ENCODE measurements at places on chromosomes 6 and 20.

DNA sequence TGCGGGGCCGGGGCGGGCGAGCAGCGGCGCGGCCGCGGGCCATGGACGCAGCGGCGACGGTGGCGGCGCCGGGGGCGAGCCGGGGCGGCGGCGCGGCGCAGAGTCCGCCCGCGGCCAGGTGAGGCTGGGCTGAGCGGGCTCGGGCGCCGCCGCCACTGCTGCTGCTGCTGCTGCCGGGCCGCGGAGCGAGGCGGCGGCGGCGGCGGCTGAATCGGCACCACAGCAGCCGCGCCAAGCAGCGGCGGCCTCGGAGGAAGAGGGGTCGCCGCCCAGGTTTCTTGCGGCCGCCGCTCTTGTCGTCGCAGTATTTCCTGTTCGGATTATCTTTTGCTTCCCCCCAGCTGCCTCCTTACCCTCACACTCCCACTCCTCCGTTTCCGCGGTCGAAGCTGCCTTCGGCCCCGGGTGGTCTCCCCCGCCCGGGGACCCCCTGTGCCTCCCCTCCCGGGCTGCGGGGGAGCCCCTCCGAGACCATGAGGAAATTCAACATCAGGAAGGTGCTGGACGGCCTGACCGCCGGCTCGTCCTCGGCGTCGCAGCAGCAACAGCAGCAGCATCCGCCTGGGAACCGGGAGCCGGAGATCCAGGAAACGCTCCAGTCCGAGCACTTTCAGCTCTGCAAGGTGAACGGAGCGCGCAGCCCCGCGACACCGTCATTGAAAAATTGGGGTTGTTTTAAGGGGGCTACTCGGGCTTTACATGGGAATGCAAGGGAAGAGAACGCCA is at the start of gene STXBP5:
Gene STXBP5, plus strand, starts transcription at position 358 of the 726 bp plus-strand sequence. Its CDS starts 116 bp downstream, at position 474.
- peak; percentile 34 for DNase-seq

DNA sequence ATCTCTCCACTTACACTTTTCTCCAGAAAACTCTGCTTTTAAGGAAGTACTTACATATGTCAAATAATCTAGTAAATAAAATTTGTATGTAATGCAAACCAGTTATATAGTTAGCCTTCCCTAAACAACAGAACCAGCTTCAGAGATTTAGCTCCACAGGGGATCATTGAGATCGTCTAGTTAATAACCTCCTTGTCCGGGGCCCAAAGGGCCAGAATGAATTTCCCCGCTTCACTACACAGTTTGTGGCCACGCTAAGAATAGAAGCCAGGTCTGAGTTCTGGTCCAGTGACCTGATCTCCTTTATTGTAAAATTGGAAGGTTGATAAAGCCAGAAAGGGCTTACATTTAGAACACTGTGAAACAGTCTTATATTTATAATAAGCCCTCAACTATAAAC is 245.2 kb downstream of the TPBG start:
- no peak for DNase-seq

- peak; percentile 80 for DNase-seq
Measured at GRCh38 chr6:22062807-22063408, 233.9 kb downstream of the PRL start.

DNA sequence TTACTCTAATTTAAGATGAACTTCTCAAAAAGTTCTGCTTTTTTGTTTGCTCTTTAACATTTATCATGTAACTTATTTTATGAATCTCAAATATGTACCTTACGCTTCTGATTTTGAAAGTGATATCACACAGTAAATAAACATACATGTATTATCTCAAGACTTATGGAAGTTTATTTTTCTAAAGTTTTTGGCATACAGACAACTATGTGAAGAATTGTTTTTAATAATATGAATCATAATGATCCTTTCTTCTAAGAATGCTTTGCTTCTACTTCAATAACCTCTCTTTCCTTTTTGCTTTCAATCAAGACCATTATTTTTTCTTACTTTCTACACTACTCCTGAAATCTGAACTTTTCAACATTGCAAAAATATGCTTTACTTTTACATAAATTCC is 816.4 kb downstream of the EYS start:
- no peak for DNase-seq

GRCh38 chr6:109050447-109051102 is 44.1 kb downstream of the SESN1 start:
- no peak for DNase-seq

DNA sequence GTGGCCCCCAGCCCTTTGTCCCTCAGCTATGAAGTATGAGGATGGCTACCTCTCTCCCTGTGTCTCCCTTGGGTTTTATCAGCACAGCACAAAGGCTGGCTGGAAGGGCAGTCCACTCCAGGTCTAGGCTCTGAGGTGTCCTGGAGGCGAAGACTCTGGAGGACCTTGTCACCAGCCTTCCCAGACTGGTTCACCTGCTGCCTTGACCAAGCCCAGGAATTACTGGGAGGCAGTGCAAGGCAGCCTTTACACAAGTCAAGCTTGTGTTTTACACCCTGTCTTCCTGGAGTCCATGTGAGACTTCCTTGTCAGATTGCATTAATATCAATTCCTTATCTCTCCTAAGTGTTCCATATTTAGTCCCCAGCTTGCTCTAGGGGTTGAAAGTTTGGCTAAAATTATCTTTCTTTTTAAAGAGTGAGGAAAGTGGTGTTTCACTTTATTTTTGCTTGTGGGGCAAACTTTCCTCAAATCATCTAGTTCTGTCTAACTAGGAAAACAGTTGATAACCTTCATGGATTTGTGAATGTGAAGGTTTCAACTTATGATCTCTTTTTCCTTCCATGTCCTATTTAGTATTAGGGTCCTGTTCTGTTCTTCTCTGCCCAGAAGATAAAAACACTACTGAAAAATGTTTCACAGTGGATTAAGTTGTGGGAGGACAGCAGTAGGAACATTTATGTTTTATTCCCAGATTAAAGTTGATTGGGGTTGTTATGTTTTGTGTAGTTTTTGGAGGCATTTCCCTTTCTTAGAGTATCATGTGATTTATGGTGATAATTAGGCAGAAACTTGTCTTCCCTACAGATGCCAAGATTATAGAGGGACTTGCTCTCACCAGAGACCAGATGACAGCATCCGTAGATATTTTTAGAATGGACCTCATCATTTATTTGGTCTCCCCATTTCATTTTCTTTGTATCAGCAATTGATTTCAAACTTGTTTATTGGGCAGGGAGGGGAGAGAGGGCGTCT is 114.8 kb downstream of the FOXO3 start:
- no peak for DNase-seq

DNA sequence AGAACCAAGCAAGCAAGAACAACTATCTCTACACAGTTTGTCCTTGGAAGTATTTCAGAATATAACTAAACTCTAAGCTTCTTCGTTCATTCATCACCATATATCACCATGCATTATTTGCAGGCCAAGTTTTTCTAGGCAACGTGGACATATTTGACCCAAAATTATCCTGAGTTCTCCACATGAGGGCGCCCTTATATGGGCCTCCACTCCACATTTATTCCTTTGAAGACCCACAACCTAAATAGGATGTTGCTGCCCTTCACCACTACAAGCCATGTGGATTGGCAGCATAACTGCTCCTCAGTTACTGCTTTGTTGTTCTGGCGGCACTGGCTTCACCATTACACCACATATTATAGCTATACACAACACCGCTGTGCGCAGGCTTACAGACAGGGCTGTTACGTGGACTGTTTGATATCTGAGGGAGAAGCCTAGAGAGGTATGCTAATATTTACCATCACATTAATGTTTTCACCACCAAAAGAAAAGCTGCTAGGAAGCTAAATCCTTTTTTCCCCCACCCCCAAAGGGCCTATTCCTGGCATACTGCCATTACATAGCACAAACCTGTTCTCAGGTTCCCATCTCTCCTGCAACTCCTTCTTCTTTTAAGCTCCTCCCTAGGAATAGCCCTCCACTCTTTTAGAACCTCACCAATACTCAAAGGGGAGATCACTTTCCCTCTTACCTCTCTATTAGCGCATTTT is 411.7 kb downstream of the C6orf118 start:
- no peak for DNase-seq

- DNase-seq, result no peak
Measured at GRCh38 chr20:57122536-57123489, 143.6 kb downstream of the BMP7 start.

GRCh38 chr20:38094373-38094891 is 60.9 kb downstream of the RPRD1B start:
- DNase-seq, result peak; percentile 86

GRCh38 chr6:135052939-135053338 is 1.7 kb downstream of the HBS1L start:
- DNase-seq, result peak; percentile 34

DNA sequence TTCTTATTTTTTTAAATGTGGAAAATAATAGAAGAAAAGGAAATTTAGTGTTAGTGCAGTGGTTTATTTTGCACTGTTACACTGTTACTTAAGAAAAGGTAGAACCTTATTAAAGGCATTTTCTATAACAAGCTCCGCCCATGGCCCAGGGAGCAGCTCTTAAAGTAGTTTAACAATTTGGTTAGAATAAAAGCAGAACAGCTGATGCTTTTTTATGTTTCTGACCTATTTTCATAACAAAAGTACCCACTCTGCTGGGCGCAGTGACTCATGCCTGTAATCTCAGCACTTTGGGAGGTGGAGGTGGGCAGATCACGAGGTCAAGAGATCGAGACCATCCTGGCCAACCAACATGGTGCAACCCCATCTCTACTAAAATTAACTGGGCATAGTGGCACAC is 32.6 kb downstream of the DSTN start:
- DNase-seq, result no peak

GRCh38 chr6:84282550-84282949 is 55.1 kb upstream of the CEP162 start:
- no peak for DNase-seq

DNA sequence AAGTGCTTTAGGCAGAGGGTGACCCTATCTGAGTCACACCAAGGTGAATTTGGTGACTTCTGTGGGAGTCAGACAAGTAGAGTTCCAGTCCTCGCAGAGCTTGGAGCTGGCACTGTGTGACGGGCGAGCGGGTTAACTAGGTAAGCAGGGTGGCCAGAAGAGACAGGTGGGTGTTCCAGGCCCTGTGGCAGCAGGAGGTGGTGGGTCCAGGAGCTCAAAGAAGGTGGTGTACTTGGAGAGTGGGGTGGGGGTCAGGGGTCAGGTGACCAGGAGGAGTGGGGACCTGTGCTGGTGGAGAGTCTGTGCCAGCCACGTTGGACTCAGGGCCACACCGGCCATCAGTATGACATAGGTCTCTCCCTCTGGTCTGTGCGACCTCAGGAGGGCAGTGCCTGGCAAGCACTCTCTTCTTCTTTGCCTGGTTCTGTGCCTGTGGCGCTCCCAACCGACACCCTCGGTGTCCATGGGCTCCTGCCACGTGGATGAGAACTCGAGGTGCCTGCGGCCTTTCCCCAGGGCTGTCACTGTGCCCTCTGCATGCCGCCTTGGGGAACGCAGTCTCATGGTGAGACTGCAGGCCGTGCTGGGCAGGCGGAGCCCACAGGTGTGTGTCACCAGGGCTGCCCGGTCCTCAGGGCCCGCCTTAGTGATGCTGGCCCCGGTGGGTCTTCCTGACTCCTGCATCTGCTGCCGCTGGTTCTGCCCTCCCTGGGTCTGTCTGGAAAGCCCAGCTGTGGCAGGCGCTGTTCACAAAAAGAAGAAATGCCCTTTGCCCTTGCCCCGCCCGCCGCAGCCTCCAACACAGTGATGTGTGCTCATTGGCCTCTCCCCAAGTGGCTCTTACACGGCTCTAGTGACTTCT is 1.6 kb downstream of the MRGBP start:
- no peak for DNase-seq

- no peak for DNase-seq
Measured at GRCh38 chr20:9889270-9889981, 50.5 kb upstream of the PAK5 start.

GRCh38 chr6:140846503-140847261 is 1286.0 kb upstream of the GJE1 start:
- no peak for DNase-seq

DNA sequence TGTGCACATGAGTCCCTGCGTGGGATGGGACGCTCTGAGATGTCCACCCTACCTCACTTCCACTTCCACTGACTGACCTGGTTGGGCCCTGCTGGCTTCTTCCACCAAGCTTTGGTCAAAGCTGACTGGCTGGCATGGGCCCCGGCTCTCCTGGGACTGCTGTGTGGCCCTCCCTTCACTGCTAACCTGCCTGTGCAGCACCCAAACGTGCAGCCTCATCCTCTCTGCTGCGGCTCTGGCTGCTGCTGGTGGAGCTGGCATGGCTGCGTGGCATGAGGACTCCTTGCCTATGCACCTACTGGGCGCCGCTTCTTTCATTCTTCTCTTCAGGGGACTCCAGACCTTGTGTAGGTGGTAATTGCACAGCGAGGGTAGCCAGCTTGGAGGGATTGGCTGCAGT is 18.7 kb upstream of the IP6K3 start:
- no peak for DNase-seq

GRCh38 chr6:7100072-7100752 is 7.5 kb upstream of the RREB1 start:
- no peak for DNase-seq

- no peak for DNase-seq
Measured at GRCh38 chr6:130863415-130864230, 36.4 kb downstream of the SMLR1 start.

GRCh38 chr6:34718976-34719375 is 22.4 kb upstream of the ILRUN start:
- DNase-seq, result no peak

GRCh38 chr20:8633366-8633765 is 435.5 kb upstream of the PLCB4 start:
- DNase-seq, result no peak

GRCh38 chr6:132814716-132815570 is 574 bp downstream of the RPS12 start:
- peak; percentile 59 for DNase-seq

DNA sequence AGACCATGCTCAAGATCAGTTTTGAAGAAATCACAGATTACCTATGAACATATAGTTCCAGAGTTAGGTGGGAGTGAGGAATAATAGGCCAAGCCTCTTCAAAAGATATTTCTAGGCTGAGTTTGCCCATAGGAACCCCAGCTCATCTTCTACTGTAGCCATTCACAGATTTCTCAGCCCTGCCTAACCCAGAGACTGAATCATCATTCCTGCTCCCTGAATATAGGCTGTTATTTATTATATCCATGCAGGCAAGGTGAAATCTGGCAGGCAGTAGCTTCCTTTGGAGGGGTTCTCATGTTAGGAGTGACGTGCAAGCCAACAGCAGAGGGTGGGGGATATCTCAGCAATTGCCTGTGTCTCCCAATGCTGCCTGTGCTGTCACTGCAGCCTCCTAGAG is 25.6 kb upstream of the ADGRF4 start:
- DNase-seq, result no peak

DNA sequence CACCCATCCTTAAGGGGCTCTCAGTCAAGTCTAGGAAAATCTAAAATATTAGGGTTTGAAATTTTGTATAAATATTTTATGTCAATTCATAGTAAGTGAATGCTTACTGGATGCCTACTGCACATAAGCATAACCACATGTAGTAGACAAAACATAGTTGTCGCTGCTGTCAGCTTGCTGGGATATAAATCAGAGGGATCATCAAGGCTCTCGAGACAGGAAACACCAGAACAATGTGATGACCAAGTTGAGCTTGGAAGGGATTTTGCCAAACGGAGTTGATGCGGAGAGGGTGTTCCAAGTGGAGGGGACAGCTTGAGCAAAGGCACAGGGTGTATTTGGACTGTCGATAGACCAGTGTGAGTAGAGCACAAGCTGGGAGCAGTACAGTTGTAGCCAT is 105.8 kb upstream of the SUPT3H start:
- DNase-seq, result no peak

- no peak for DNase-seq
Measured at GRCh38 chr20:58605292-58606065, 45.6 kb upstream of the STX16 start.
